Activated CD8-positive, alpha-beta memory T cell treated with anti-CD3 and anti-CD28 coated beads for 1 hour (primary cell): ENCODE measurements at places on chromosomes 3 and 15.

DNA sequence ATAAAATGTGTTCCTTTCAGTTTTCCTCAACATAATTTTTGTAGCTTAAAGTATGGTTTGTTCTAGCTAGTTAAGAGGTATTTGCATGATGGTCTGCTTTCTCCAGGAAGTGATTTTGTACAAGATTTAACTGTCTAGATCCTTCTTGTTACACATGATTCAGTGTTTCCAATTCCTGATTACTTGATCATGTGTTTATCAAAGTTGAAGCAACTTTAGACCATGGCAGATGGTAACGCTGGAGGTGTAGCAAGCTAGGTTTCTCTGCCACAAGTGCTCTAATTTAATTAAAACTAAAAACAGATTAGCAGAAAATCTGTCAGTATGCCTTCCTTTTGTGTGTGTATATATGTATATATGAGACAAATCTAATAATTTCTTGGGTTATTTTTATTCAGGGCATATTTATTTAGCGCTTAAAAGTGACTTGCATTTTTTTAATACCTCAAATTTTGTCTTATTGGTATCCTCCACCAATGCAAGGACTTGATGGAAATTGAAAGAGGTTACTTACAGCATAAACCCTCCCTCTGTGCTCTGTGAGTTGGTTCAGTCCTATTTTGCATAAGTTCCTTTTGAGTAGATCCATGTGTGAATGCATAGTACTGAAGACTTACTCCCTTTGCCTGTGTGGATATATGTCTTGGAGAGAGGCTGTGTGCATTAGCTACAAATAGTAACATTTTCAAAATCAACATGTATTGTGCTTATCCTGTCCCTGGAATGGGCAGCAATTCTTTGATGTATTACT is 157.3 kb upstream of the CGNL1 start:
- DNase-seq: no peak

- DNase-seq: no peak
These were observed 37.4 kb downstream of the FILIP1L start for GRCh38 chr3:100076731-100077529.

GRCh38 chr3:127964816-127965215 is 49.8 kb downstream of the KBTBD12 start:
- no peak for DNase-seq

GRCh38 chr3:63613561-63613960 is 38.9 kb upstream of the SNTN start:
- DNase-seq: no peak

DNA sequence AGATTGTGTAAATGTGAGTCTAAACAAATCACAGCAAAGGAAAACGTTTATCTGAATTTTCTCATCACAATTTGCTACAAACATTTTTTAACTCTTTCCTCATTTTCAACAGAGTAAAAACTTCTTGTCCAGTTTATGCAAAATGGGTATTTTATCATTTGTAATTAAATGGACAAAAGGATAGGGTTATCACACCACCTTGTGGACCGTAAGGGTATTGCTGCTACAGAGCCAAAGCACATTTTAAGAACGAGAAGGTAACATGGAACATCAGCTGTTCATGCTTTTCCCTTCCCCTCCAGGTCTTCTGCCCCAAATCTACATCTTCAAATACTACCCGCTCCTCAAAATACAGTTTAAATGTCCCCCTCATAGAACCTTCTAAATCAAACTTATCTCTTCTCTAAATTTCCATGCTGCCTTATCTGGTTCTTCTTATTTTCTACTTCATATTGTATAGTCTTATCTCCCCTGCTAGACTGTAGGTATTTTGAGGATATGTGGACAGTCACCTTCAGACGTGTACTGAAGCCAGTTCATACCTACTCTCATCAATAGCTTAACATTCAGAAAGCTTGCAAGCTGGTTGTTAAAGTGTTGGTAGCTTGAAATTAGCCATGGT is 12.8 kb upstream of the SETMAR start:
- no peak for DNase-seq

DNA sequence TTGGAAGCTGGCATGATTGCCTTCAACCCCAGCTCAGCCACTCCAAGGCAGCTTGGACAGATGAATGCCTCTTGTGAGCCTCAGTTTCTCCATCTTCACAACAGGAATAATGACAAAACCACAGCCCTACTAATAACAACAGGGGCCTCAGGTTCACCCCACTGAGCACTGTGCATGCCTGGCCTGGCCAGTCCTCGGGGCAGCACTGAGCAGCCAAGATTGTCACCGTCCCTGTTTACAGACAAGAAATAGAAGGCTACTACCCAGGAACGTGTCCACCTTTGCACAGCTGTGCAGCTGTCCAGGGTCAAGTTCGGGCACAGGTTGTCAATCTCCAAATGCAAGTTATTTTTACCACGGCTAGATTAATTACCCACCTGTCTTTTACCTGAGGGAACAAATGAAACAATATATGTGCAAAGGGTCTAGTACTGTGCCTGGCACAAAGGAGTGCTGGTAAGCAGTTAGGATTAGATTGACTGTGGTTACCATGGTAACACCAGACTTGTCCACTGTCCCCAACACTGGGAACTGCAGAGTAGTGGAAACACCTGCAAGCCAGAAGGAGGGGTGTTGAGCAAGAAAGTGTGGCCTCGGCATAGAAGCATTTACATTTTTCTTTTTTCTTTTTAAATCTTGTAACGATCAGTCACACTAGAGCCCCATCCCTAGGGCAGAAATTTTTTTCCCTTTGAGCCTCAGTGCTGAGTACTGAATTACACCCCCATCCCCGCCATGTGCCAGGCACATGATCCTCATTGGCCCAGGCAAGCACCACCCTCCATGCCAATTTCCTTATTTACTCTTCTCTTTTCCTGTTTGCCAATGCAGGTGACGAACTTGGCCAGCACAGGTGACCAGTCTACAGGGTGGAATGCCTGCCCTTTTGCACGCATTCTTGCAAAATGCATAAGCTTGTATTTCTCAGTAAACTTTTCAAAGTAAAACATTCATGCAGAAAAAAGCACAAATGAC is 66.3 kb upstream of the SLC6A6 start:
- no peak for DNase-seq

- DNase-seq: no peak
These were observed 82.8 kb downstream of the FOXP1 start for GRCh38 chr3:71500696-71501095.

- no peak for DNase-seq
These were observed 8.8 kb upstream of the GRAMD1C start for GRCh38 chr3:113829576-113830354.

- DNase-seq: no peak
These were observed 117.8 kb upstream of the IGF1R start for GRCh38 chr15:98530570-98530969.

DNA sequence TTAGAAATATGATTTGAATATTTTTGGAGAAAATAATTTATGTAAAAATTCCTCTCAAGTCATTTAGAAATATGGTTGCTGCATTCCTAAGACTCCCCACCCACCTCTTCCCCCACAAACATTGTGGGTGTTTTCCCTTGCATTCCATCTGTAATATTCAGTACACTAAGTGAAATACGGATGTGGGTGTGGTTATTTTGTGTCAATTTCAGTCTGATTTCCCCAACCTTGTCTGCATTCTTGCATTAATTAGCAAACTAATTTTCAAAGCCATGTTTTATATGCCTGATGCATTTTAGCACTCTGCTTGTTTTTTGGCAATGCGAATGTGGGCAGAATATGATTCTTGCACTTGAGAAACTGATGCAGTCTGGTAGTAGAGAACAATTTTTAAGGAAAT is 408.3 kb upstream of the RGMA start:
- DNase-seq: no peak

- DNase-seq: no peak
These were observed 162.8 kb downstream of the GREM1 start for GRCh38 chr15:32880642-32881041.

DNA sequence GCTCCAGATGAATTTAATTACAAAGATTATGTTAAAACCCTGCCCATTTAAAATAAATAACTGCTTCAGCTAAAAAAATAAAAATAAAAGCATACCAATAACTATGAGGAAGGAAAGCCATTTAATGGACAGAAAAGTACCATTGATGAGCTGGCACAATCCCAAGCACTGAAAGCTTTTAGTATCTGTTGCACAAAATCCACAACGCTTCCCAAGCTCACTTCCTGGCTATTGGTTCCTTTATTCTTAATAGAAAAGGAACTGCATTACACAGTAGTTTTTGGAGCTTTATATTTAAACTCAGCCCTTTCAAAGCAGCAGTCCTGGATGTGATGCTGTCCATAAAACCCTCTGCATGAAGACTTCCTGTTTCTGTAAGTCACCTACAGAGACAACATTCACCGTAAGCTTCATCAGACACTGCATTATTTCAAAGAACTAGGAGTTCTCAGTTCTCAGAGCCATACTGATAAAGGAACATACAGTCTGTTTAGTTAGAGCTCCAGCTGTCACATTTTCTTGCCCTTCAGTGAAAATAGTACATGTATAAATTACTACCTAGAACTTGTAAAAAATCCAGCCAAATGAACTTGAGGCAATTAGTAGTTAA is 81.5 kb downstream of the CSNK1G1 start:
- no peak for DNase-seq

DNA sequence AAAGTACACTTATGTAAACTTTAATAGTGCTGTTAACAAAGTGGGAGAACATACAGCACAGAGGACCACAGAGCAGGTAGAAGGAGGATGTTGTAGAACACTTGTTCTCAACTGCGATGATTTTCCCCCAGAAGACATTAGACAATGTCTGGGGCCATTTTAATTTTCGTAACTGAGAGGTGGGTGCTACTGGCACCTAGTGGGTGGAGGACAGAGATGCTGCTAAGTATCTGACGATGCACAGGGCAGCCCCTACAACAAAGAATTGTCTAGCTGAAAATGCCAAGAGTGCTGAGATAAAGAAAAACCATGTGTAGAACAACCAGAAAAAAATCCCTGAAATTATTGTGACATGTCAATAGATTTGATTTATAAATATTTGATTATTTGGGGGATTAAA is 5.0 kb upstream of the KBTBD8 start:
- DNase-seq: no peak

- DNase-seq: no peak
These were observed 136.4 kb downstream of the MAGI1 start for GRCh38 chr3:65902304-65902793.

GRCh38 chr15:39230205-39230907 is 350.5 kb upstream of the THBS1 start:
- DNase-seq: no peak

DNA sequence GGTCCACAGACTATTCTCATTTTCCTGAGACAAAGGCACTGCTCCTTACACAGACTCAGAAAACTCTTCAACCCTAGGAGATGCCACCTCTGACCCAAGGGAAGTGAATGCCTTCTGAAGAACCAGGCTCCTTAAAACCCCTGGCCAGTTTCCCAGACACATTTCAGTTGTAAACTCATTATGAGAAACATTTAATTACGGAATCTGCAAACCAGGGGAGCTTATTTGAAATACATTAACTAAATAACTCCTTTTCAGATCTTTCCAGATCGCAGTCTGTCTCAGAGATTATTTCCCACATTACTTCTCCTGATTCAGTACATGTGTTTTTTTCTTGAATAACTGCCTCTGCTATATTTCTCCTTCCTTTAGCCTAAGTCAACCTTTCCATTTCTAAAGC is 17.6 kb downstream of the MYO5A start:
- DNase-seq: no peak

GRCh38 chr3:3383461-3383860 is 204.0 kb upstream of the CRBN start:
- DNase-seq: no peak

GRCh38 chr3:116084999-116085791 is 360.1 kb downstream of the LSAMP start:
- DNase-seq: no peak

GRCh38 chr3:106821801-106822200 is 555.4 kb upstream of the CCDC54 start:
- DNase-seq: no peak

GRCh38 chr3:115108614-115109013 is 38.5 kb downstream of the ZBTB20 start:
- no peak for DNase-seq

DNA sequence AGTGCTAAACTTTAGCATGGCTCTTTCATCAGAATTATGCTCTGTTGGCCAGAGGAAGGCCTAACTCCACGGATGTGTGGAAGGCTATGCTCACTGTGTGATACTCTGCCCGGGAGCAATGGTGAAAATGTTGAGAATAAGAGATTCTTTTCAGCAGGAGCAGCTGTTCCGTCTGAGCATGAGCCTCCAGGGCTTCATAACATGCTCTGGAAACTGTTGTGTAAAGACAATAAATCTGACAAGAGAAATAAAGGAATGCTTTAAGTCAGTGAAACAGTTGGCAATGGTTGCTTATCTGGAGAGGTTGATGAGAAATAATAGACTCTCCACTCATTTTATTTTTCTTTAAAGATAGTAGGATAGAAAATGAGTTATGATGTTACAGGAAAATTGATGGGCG is 269.8 kb downstream of the DIPK2A start:
- DNase-seq: no peak

GRCh38 chr3:48047841-48048464 is 31.7 kb upstream of the MAP4 start:
- no peak for DNase-seq

- no peak for DNase-seq
These were observed 22.3 kb upstream of the FBLN2 start for GRCh38 chr3:13526626-13526949.

DNA sequence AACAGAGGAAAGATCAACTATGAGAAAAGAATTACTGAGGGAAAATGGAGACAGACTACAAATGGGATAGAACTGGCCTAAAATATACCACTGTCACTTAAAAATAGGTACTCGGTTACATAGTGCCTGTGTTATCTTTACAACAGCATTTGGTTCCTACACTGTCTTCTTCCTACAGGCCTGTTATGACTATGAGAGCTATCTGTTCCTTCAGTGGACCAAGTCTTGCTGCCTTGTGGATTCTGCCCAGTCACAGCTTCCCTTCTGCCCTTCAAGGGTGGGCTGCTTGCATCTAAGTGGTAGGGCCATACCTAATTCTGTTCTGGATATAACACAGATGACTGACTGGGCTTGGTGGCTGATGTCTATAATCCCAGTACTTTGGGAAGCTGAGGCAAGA is 13.8 kb upstream of the ARHGEF3 start:
- DNase-seq: no peak

GRCh38 chr15:58521293-58521991 is 89.7 kb downstream of the LIPC start:
- no peak for DNase-seq

DNA sequence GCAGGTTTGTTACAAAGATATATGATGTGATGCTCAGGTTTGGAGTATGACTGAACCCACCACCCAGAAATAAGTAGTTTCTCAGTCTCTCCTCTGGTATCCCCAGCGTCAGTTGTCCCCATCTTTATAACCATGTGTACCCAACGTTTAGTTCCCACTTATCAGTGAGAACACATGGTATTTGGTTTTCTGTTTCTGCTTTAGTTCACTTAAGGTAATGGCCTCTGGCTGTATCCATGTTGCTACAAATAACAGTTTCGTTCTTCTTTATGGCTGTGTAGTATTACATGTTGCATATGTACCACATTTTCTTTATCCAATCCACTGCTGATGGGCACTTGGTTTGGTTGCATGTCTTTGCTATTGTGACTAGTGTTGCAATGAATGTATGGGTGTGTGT is 132.3 kb downstream of the LMLN start:
- DNase-seq: no peak

- no peak for DNase-seq
These were observed 51.7 kb upstream of the CAPN7 start for GRCh38 chr3:15154326-15154725.
